ENCODE measurements at places on chromosomes 2 and 18.

DNA sequence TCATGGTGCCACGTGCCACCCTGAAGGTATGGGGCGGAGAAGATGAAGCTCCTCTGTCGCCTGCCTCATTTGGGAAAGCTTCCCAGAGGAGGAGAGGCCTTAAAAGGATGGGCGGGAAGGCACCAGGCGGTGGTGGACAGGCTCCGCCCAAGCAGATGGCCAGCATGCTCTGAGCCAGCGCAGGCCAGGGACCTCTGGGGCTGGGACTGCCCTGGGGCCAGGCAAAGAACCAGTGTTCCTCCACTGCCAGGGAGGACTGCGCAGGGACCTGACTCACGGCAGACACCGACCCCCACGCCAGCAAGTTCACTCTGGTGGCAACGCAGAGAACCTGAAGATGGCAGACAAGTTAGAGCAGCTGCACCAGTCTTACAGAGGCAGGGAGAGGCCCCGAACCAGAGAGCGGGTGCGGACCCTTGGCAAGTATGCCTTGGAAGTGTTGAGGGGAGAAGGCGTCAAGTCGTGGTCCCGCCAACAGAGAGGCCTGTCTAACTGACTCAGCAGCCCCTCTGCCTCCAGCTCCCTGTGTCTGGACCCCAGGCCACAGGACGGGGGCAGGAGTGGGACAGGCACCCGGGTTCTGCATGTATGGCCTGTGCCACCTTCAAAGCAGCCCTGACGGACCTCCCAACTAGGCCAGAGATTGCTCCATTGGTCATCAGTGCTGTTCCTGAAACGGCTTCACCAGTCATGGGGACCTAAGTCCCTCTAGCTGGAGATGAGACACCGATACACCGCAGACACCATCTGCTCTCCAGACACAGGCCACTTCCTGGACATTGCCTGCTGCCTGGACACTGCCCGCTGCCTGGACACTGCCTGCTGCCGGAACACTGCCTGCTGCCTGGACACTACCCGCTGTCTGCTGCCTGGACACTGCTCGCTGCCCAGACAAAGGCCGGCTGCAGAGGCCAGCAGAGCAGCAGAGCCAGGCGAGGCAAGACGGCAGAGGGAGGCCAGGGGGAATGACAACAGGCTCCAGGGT lies 124.7 kb downstream of the HDAC4 start:
- peak; percentile 36 for DNase-seq

GRCh38 chr2:164438490-164439205 lies 182.6 kb downstream of the GRB14 start:
- no peak for DNase-seq

GRCh38 chr2:238956676-238957075 lies 108.8 kb downstream of the TWIST2 start:
- peak; percentile 41 for DNase-seq

- no peak for DNase-seq
These were observed 54.5 kb upstream of the TMEM87B start for GRCh38 chr2:112000399-112001135.

GRCh38 chr2:138454761-138455160 lies 46.8 kb upstream of the SPOPL start:
- DNase-seq: no peak

GRCh38 chr18:10530002-10530401 lies 4.2 kb downstream of the NAPG start:
- DNase-seq: no peak

- no peak for DNase-seq
These were observed 1135.6 kb upstream of the FAM98A start for GRCh38 chr2:34734662-34735061.

DNA sequence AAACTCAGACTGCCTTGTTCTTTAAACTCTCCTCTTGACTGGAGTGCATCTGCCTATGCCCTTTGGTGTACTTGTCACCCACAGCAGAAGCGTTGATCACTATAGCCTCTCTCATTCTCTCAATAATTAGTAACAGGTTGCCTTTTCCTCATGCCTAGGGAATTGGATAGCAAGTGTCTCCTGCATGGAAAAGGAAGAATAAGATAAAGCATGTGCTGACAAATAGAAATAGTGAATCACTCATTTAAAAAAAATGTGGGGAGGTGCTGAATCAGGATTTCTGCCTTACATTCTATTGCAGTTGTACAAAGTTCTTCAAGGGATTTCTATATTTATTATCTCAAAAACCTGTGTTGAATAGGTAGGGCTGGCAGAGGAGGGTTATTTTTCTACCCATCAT lies 323.0 kb downstream of the TXNL1 start:
- no peak for DNase-seq

DNA sequence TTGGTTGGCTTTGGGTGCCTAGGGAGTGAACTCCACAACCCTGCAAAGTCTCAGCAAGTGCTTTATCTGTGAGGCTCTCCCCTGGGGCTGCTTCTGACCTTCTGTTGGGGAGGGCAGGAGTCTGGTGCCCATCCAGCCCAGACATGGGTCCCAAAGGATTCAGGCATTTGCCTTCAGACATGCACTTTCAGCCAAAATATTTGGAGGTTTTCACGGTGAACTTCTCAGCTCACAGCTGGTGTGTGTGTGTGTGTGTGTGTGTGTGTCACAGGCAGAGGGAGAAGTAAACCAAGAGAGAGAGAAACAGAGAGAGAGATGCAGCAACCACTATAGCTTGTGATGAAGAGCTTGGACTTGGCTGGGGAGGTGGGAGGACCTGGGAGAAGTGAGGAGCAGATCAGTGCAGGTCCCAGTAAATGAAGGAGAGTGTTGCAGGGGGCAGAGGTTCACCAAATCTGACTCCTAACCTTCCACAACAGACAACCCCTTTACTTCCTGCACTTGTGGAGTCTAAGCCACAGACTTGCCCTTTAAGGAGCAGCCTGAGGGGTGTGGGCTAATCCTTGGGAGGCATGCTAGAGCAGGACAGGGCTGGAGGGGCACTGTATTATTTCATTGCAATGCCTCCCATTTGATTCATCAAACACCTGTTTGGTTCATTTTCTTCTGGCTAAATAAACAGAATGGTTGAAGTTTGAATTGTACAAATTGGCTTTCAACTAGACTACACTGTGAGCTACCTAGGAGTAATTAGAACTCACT lies 14.1 kb downstream of the SLC9A4 start:
- no peak for DNase-seq

GRCh38 chr2:94874277-94874997 lies 3.2 kb downstream of the TEKT4 start:
- DNase-seq: peak; percentile 74

DNA sequence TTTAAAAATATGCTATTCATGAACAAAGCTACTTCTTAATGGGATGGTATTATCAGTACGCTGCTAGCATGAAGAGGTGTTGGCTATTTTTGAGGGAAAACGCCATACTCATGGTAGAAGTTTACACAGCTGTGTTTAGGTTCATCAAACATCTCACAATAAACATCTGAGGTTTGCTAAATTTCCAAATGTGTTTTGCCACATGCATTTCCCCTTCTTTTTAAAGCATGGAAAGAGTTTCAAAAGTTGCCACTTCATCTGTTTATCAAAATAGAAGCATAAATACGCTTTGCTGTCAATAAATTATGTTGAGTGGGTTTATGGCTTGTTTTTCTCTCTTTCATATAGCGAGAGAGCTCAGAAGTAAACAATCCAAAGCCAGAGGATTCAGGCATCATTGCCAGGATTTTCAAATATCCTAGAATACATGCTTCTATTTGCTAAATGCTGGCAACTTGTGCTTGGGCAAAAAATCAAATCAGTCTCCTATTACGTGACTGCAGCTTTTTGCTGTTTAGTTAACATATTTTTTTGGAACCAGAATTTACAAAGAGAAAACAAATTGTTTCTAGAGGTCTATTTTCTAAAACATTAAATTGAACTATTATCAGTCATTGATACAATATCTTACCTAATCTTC lies 1919.9 kb upstream of the LRRTM1 start:
- no peak for DNase-seq

DNA sequence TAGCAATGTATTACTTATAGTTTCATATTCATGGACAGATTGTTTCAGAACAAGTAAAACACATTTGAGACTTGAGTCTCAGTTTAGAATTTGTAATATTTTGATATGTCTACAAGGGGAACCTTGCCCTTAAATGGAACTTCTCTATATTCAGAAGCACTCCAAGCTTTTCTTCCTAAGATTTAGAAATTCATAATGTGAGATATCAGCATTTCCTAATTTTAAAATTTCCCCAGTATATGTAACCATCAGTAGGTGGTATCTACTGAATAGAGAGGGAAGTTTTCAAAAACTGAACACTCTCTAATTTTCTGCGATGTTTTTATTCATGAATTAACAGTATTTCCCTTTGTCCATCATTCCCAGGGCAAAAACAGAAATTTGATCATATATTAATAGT lies 7.6 kb downstream of the ANKRD62 start:
- DNase-seq: no peak

- peak; percentile 70 for DNase-seq
These were observed 143.7 kb upstream of the SYT4 start for GRCh38 chr18:43420950-43421349.

GRCh38 chr2:240429872-240430491 lies 5.5 kb upstream of the GPC1 start:
- DNase-seq: no peak
